Body of pancreas (tissue), 4 donors: ENCODE measurements at places on chromosomes 5 and 9. TPM values are rescaled to one million over a fixed set of nuclear protein-coding genes. Genes with fewer than 3 reads are reported as not detected.

GRCh38 chr9:127277099-127277498 lies 12.5 kb downstream of the GARNL3 start:
- no peak for DNase-seq

DNA sequence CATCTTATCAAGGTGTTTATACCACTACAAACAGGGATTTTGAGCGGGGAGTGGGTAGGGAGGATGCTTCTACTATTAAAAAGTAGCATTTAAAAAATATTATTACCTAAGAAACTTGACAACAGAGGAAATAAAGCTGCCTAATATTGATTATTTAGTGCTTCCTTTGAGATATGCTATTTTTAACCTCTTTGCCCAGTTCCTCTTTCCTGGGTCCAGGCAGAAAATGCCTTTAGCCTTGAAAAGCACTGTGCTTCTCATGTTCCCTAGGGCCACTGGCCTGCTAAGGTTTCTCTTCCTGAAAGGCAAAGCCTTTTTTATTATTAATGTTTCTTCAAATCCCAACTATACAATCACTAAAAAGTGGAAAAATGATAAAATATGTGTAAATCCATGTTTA lies 217.2 kb upstream of the HAPLN1 start:
- DNase-seq = no peak

DNA sequence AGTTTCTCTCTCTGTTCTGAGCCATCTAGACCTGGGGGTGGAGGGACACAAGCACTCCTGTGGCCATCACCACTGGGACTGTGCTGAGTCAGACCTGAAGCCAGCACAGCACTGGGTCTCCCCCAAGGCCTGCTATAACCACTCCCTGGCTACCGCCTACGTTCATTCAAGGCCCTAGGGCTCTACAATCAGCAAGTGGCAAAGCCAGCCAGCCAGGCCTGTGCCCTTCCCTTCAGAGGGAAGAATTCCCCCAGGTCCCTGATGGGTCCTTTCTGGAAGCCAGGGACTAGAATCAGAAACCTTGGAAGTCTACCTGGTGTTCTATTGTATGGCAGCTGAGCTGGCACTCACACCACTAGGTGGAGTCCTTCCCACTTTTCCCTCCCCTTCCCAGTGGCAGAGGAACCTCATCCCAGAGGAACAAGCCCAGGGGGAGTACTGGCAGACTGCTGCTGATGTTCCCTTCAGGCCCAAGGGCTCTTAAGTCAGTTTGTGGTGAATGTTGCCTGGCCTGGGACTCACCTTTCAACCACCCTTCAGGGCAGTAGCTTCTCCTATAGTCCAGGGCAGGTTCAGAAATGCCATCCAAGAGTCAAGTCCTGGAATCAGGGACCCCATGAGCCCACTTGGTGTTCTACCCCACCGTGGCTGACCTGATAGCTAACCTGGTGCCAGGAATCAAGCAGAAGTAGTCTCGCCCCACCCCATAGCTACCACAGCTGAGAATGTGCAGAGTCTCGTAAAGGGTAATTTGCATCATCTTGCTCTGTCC lies 20.0 kb downstream of the JMY start:
- DNase-seq = peak; percentile 34

- DNase-seq = peak; percentile 23
These were observed 6.4 kb downstream of the CMBL start for GRCh38 chr5:10301266-10301665.

- no peak for DNase-seq
These were observed 17.3 kb upstream of the LPCAT1 start for GRCh38 chr5:1540831-1541701.

- no peak for DNase-seq
These were observed 17.9 kb downstream of the SLCO4C1 start for GRCh38 chr5:102278231-102278630.

DNA sequence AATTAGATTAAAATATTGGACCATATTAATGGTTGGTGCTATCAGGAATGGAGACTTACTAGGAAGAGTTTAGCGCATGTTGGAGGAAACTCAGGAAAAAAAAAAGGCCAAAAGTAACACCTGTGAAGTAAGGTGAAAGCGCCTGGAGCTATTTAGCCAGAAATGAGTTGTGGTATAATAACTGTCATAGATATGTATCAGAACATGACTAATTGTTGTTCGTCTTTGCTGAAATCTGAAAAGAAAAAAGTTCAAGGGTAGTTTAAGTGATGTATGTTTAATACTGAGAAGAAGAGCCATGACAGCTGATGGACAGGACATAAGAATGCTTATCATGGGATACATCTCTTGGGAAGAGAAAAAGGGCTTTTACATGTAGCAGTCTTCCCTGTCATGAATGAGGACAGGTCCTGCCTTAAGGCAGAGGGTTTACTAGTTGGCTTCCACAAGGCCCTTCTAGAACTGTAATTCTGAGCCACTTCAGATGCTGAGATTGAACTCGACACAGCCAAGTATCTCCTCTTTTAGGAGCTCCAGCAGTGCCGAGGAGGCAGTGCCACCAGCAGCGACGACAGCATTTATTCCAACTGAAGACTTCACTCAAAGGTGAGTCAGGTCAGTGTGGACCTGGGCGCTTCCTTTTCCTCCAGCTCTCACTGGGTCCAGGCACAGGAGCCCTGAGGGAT lies 940 bp upstream of the CAMK4 start:
- no peak for DNase-seq

DNA sequence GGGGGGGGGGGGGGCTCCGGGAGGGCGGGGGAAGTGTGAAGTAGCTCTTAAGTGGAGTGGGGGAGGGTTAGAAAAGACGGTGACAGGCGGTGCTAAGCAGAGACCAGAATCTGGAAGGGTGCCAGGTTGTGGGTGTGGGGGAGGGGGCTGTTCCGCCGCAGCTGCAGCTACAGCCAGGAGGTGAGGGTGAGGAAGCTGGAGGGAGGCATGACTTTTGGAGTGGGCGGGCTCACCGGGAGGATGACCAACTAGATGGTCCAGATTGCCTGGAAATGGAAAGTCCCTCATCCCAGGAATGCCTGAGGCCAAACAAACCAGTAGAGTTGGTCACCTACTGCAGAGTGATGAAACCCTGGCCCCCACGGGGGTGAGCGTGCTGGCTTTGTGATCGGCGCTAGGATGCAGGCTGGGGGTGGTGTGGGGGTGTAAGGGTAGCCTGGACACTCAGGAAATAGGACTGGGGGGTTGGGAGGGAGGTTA lies 158.1 kb upstream of the SHB start:
- peak; percentile 69 for DNase-seq

GRCh38 chr9:88685966-88686365 lies 151.0 kb downstream of the NXNL2 start:
- DNase-seq = no peak

- no peak for DNase-seq
These were observed 5.6 kb upstream of the OMD start for GRCh38 chr9:92429836-92430235.

DNA sequence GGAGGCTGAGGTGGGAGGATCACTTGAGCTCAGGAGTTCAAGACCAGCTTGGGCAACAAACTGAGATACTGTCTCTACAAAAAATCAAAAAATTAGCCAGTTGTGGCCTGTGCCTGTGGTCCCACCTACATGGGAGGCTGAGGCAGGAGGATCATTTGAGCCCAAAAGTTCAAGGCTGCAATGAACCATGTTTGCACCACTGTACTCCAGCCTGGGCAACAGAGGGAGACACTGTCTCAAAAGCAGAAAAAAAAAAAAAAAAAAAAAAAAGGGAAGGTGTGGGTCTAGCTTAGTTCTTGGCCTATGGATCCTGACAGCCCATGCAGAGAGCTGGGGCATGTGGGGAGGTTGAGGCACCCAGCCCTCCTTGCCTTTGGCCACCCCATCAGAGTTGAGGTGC lies 10.9 kb downstream of the PLPP7 start:
- no peak for DNase-seq

DNA sequence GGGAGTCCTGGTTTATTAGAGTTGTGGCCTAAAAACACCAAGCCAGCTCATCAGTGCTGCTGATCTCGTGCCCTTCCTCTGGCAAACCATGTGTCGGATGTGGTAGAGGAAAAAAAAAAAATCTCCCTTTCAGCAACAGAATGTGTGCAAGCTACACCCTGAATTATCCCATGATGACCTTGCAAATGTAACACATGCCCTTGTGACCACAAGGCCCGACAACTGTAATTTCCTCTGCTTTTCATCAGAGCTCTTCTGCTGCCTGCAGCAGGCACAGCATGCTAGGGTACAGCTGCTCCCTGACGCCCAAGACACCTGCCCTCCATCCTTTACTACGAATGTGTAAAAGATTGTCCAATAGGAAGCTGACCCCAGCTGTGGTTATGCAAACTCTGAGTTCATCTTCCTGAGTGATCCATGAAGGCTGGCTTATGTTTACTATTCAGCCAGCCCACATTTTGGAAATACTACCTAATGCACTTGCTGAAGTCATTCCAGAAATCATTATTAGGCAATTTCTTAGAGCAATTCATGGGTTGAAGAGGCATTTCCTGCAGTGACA lies 14.6 kb upstream of the BNC2 start:
- no peak for DNase-seq

GRCh38 chr9:95004411-95005277 lies 278.1 kb downstream of the AOPEP start:
- peak; percentile 73 for DNase-seq

- DNase-seq = no peak
These were observed 20.2 kb downstream of the S100Z start for GRCh38 chr5:76870046-76870445.

DNA sequence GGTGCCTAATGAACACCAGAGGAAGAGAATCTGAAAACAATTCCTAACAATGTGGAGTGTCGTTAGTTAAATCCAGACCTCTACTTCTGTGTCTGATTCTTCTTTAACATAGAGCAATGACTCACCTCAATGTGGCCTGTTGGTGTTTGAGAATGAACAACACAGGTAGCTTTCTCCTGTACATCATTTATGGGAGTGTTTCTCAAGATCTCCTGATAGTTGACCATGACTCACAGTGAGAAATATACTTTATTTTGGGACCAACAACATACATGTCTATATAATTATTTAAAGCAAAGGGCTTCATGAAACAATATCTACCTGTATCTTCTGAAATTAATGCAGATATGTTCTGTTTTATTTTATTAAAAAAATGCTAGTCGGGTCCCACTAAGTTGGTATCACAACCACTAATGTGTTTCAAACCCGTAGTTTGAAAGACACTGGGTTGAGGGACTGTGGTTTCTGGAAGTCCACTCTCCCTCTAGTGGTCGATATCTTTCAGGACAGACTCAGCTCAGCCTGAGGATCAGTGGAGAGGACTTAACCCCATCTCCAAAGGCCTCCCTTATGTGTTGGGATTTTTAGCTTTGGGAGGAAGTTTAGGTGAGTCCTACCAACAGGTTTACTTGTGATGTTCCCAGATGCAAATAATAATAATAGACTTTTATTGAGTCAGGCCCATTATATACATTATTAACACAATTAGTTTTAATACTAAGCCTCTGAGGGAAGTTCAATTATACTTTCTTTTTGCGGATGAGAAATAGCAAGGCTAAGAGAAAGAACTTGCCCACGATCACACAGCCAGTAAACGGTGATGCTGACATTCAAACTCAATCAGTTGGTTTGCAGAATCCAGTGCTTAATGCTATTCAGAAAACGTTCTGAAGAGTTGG lies 70.0 kb upstream of the KLF9 start:
- peak; percentile 50 for DNase-seq

DNA sequence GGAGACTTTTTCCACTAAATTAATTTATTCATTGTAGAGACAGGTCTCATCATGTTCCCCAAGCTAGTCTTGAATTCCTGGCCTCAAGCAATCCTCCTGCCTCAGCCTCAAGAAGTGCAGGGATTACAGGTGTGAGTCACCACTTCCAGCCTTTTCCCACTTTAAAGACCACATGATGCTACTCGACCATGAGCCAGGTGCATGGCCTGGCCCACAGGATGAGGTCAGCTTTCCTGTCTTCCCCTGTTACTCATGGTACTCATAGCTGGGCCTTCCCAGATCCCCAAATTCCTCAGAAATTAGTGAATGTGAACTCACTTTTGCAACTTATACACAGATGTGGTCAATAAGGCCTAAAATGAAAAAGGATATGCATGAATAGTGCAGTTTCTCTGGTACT lies 395.9 kb downstream of the SEMA5A start:
- DNase-seq = no peak

The C7 gene
- total RNA-seq = 392 TPM

The PCDHGB2 gene
- 2.3 TPM for total RNA-seq

The WHRN gene
- 13.5 TPM for total RNA-seq

The NIPAL4 gene
- total RNA-seq = not detected

The PCDHGB6 gene
- 8.0 TPM for total RNA-seq

The ZNF658 gene
- total RNA-seq = 3.9 TPM

The ORM2 gene
- not detected for total RNA-seq

The ZNF366 gene
- total RNA-seq = 1.8 TPM

The CTSV gene
- 0.33 TPM for total RNA-seq
